ENCODE measurements at places on chromosomes 7 and 10.

DNA sequence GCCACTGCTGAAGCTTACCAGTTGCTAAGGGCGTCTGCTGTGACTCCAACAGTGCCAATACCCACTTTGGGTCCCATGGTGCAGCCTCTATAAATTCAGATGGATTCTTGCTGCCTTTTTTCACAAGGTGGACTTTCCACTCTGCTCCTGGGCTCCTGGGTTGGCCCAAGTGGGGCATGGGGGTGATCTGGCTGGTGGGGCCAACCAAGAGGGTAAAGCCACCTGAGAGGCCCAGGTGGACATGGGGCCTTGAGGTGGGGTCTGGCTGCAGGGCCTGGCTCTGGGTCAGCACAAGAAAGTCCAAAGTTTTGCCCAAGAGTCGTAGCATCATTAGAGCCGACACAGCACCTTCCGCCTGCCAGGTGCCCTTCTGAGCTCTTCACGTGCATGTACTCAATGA is 105.2 kb upstream of the KDM7A start:
- no peak for DNase-seq

DNA sequence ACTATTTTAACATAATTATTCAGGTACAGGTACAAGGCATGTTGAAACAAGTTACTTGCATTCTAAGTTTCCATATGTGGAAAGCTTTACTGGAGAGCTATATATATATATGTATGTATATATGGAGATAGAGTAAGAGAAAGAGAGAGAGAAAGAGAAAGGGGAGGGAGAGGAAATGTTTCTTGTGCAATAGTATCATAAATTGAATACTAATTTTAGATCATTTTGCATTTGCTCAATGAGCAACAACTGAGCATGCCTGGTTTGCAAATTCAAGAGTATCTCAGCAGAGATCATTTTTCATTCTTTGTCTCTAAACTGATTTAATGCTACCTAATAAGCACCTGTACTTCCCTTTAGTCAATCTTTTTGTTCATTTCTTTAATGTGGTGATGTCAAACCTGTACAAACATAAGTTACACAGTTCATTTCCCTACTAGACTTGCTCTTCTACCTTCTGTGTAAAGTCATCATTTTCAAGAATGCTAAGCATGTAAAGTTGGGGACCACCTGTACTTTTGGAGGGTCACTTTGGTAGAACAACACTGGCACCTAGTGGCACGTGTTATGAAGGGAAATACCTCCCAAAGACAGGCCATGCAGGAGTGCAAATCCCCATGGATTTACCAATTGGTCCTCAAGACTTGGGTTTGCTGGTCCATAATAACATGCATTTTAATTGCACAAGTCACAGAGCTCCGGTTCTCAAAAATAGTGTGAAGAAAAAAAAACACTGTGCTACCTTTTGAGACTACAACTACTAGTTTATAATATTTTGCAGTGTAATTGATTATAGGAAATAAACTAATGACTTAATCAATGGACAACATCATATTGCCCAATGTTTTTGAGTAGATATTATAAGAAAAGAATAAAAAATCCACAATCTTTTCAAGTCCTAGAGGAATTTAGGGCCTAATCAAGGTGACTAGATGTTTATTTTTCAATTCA is 431.2 kb upstream of the IGFBP3 start:
- peak; percentile 70 for DNase-seq

GRCh38 chr10:3499120-3499519 is 285.9 kb downstream of the KLF6 start:
- DNase-seq, result peak; percentile 76

DNA sequence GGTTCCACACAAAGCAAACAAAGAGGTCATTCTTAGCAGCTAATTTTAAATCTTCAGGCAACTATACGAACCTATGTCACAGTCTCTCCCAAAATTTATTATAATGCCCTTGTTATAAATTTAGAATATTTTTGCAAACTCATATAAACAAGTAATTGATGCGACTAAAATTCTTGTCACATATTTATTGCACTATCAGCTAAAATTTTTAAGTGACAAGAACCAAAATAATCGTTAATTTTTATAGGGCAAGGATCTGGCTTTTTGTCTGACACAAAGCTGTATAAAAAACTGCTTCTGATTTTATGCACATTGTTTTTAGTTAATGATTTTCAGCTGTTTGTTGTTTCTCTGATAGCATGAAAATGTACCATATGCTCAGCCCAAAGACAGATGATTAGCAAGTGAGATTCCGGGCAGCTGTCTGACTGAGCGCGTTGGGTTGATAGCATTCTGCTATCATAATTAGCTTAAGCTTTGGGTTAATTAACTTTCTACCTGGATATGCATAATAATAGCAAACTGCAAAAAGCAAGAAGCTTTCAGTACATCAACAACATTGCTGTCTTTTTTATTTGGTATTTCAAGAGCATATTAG is 136.0 kb downstream of the MGMT start:
- DNase-seq, result no peak

- DNase-seq, result no peak
These were observed 71.1 kb downstream of the CFAP58 start for GRCh38 chr10:104424719-104425118.

Data from fibroblast of skin of back (primary cell).